T-helper 22 cell (primary cell): ENCODE measurements at places on chromosomes 5 and 9.

DNA sequence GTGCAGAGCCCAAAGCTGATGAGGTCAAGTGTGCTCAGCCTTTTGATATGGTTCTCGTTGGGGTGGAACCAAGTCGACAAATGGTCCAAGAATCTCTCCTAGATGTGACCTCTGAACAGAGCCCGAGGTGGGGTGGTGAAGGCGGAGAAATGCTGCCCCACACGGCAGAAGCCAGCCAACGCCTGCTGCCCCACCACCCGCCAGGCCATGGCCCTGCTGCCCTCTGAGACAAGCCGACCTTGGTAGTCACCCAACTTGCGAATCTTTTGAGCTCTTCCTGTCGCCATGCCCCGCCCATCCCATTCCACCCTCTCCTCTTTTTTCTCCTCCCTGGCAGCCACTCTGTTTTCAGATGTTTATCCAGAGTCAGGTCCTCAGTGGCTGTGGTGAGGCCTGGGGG is 91.5 kb upstream of the EGFLAM start:
- no peak for DNase-seq

- no peak for DNase-seq
Observed at GRCh38 chr5:109584986-109585599, 104.6 kb upstream of the MAN2A1 start.

- DNase-seq = no peak
Observed at GRCh38 chr5:66704790-66705425, 108.7 kb downstream of the MAST4 start.

GRCh38 chr5:159405611-159406031 is 75.3 kb upstream of the IL12B start:
- DNase-seq = no peak

DNA sequence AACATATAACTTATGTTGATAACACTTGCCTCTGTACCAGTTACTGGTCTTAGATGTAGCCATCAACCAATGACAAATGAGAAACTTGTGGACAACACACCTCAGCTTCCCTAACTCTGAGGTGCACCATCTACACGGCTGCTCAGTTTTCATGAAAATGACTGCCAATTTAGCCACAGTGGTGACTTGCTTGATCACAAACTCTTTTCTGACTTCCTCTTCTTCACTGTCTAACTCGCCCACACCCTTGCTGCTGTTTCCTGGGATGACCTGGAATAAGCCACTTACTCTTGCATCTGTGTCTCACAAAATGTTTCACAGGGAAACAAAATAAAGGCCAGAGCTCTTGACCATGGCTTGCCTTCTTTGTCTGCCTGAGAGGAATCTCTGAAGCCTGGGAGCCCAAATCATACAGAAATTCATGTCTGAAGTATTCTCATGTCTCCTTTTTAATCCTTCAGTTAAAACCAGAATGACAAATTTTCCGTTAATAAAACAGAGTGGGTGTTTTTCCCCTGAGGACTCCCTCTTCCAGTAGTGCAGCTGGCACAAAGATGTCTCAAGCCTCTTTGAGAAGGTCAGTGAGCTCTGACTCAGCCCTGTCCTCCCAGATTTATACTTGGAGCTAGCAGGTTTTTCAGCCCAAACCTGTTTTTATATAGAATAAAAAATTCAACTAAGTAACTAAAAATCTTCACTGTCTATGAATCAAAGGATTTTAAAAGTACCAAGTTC is 126.5 kb upstream of the PAM start:
- DNase-seq = no peak

DNA sequence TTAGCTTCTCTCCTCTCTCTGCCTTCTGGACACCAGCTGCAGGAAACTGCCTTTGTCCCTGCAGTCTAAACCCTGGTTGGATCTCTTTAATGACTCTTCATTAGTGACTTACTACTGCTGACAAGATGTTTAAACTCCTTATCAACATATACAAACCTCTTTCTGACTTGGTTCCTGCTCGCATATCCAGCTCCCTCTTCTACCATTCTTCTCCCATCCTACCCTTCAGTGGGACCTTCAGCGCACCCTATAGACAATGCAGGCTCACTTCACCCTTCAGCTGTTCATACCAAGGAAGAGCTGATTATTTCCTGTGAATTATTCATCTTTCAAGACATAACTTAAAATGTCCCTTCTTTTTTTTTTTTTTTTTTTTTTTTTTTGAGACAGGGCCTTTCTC is 436.5 kb downstream of the KIAA0825 start:
- DNase-seq = no peak
